Kidney (tissue), 22 donors: ENCODE measurements at places on chromosomes 1 and 21.

DNA sequence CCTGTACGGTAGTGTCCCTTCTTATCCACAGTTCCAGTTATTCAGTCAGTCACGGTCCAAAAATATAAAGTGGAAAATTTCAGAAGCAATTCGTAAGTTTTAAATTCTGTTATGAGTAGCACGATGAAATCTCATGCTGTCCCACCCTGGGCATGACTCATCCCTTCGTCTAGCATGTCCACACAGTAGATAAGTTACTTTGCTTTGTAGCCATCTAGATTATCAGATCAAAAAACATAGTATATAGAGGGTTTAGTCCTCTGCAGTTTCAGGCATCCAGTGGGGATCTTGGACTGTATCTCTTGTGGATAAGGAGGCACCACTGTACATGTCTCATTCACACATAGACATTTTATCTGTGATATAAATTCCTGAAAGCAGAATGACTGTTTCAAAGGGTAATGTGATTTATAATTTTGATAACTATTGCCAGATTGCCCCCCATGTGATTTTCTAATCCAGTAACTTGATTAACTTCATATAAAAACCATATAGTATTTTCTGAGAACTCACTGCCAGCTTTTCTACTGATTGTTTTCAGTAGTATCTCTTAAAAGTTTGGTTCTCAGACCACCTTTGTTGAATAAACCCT is 143.3 kb downstream of the DYRK1A start:
- DNase-seq, result no peak

GRCh38 chr1:244106837-244107493 is 55.9 kb downstream of the ZBTB18 start:
- DNase-seq, result no peak

- DNase-seq, result peak; percentile 20
These were observed 165.1 kb downstream of the TGFB2 start for GRCh38 chr1:218510153-218510772.

GRCh38 chr1:40948741-40949443 is 30.6 kb upstream of the CTPS1 start:
- peak; percentile 46 for DNase-seq

DNA sequence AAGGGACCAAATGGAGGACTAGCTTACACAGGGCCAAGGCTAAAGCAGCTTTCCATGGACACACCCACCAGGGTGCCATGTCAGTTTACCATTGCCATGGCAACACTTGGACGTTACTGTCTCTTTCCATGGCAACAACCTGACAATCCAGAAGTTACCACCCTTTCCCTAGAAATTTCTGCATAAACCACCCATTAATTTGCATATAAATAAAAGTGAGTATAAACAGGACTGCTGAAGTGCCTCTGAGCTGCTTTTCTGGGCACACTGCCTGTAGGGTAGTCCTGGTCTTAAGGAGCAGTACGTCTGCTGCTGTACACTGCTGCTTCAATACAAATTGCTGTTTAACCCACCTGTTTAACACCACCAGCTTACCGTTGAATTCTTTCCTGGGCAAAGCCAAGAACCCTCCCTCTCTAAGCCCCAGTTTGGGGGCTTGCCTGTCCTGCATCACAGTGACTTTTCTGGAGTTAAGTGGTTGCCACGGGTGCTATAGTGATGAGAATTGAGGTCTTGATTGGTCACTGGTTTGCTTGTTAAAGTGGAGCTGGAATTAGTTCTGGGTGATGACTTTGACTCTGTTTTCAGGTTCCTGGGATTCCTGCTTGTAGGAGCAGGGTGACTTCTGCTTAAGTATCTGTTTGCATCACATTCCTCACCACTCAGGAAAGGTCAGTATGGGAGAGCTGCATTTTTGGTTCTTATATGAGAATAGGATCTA is 83.2 kb downstream of the CLDN17 start:
- DNase-seq, result no peak

GRCh38 chr1:206470692-206471414 is 577 bp downstream of the IKBKE start:
- no peak for DNase-seq

DNA sequence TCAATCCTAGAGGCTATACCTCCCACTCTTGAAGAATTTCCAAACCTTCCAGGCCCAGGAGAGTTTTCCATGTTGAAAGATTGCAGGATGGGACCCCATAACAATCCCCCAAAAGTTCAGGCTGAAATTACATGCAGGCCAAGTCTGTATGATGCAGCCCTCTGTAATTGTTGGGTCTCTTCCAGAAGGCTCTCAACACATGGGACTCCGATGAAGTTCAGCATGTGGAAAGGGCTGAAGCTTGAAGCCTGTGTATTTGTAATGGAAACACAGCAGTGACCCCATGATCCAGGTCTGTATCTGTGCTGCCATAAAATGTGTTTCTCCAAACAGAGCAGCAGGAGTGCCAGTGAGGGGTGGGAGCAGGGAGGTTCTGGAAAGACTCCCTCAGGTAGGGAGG is 202.5 kb upstream of the LYPLAL1 start:
- DNase-seq, result no peak

- no peak for DNase-seq
These were observed 49.9 kb upstream of the GRIK1 start for GRCh38 chr21:29989634-29990234.

- DNase-seq, result no peak
These were observed 75.1 kb downstream of the ZSCAN20 start for GRCh38 chr1:33547576-33547975.

DNA sequence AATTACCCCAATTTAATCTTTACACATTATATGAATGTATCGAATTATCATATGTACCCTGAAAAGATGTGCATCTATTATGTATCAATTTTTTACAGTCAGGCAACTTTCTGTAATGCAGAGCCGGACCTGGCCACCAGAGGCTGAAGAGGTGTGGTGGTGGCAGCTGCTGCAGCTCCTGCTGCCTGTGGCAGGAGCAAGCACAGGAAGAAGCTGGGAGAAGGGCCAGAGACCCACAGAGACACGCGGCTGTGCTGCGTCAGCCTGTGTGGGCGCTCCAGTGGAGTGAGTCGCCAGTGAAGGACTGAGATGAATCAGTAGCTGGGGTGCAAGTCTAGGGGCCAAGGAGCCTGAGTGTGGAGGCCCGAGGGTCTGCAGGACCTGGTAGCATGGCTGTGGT is 74.3 kb upstream of the COG2 start:
- no peak for DNase-seq
